ENCODE measurements at places on chromosomes 7 and 10. TPM values are rescaled to one million over a fixed set of nuclear protein-coding genes. Genes with fewer than 3 reads are reported as not detected.

The PON3 gene
- not detected for total RNA-seq

DNA sequence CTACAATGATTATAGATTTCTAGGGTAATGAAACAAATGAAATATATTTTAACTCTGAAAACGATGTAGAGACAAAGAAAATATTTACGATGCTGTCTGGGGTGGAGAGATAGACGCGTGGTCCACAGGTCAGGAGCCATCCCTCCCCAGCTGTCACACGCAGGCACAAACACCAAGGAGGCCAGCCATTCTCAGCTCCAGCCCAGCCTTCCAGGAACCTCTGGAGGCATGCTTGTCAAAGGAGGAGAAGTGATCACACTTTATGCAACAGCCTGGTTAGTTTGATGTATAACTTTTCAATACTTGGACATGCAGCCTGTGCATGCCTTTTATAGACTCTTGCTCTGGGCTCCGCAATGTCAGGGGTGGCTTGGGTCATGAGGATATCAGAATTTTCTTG is 391.5 kb upstream of the MGMT start:
- no peaks in the 10 kb centered on the region for H3K36me3 ChIP-seq
- DNase-seq = no peak
- no peaks in the 10 kb centered on the region for H3K27me3 ChIP-seq
- no peak overlapping the region for H3K27ac ChIP-seq
- no peak overlapping the region for H3K4me3 ChIP-seq

GRCh38 chr7:46606761-46607160 is 685.7 kb upstream of the IGFBP3 start:
- peaks cover 23% of the 10 kb centered on the region for H3K4me1 ChIP-seq
- H3K36me3 ChIP-seq = no peaks in the 10 kb centered on the region
- no peak for DNase-seq
- peak overlapping the region; percentile 36 for H3K27ac ChIP-seq

DNA sequence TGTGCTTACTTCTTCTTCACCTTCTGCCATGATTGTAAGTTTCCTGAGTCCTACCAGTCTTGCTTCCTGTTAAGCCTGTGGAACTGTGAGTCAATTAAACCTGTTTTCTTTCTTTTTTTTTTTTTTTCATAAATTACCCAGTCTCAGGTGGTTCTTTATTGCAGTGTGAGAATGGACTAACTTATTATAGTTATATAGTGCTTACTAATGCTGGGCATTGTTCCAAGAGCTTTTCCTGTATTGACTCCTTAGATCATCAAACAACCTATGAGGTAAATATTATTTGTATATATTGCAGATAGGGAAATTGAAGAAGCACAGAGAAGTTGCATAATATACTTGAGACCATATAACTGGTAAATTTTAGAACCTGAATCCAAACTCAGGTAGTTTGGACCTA is 98.1 kb downstream of the MBL2 start:
- H3K36me3 ChIP-seq = no peaks in the 10 kb centered on the region
- no peaks in the 10 kb centered on the region for H3K4me1 ChIP-seq
- no peak for DNase-seq
- H3K27ac ChIP-seq = no peak overlapping the region
- no peaks in the 10 kb centered on the region for H3K27me3 ChIP-seq
- no peak overlapping the region for H3K4me3 ChIP-seq

- H3K27ac ChIP-seq = no peak overlapping the region
Observed at GRCh38 chr10:98610301-98610700, 163.6 kb upstream of the HPS1 start.

GRCh38 chr10:121680879-121681655 is 82.8 kb upstream of the FGFR2 start:
- no peaks in the 10 kb centered on the region for H3K36me3 ChIP-seq
- H3K27ac ChIP-seq = no peak overlapping the region
- no peak overlapping the region for H3K4me3 ChIP-seq

- H3K4me3 ChIP-seq = no peak overlapping the region
- no peaks in the 10 kb centered on the region for H3K4me1 ChIP-seq
- DNase-seq = peak; percentile 8
- H3K36me3 ChIP-seq = no peaks in the 10 kb centered on the region
- H3K27ac ChIP-seq = no peak overlapping the region
- no peaks in the 10 kb centered on the region for H3K27me3 ChIP-seq
Observed at GRCh38 chr7:115346685-115347084, 424.8 kb downstream of the MDFIC start.

- DNase-seq = peak; percentile 81
- H3K4me3 ChIP-seq = peak overlapping the region; percentile 95
- no peaks in the 10 kb centered on the region for H3K27me3 ChIP-seq
- H3K36me3 ChIP-seq = no peaks in the 10 kb centered on the region
- H3K4me1 ChIP-seq = peaks cover 7% of the 10 kb centered on the region
- peak overlapping the region; percentile 98 for H3K27ac ChIP-seq
Observed at GRCh38 chr10:68406111-68406814, 814 bp downstream of the RUFY2 start.

DNA sequence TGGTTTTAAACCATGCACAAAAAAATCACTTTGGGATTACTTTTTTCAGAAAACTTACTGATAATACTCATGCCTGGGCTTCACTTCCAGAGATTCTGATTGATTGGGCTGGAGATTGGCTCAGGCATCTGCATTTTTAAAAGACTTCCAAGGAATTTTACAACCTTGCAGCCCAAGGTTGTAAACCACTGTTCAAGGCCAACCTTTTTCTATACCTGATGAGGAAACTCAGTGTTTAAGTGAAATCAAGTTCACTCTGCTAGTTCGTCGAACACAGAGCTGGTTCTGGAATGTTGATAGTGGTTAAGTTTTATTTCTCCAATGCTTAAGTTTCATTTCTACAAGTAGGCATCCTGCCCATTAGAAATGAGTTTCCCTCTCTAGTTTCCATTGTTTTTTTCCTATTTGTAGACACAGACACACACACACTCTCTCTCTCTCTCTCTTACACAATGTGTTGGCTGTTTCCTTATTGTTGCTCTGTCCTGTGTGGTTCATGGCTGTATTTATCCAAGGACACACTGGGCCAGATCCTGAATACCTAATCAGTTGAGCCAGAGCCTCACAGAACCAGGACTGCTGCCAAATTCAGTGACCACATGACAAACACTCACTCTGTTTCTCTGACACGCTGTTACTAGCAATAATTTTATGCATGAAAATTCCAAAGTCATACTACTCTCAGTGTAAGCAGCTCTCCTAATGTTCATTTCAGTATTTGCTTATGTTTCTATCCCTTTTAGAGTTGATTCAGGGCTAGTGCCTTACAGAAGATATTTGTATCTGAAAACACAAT is 3.7 kb upstream of the IFIT1B start:
- no peaks in the 10 kb centered on the region for H3K27me3 ChIP-seq
- H3K4me3 ChIP-seq = no peak overlapping the region
- H3K27ac ChIP-seq = peak overlapping the region; percentile 85
- H3K4me1 ChIP-seq = peaks cover 23% of the 10 kb centered on the region
- peak; percentile 69 for DNase-seq

GRCh38 chr10:85145966-85146365 is 817.6 kb downstream of the CCSER2 start:
- H3K27me3 ChIP-seq = no peaks in the 10 kb centered on the region
- H3K4me3 ChIP-seq = no peak overlapping the region
- no peak overlapping the region for H3K27ac ChIP-seq
- H3K4me1 ChIP-seq = peaks cover 20% of the 10 kb centered on the region
- no peaks in the 10 kb centered on the region for H3K36me3 ChIP-seq
- DNase-seq = peak; percentile 23
